ENCODE measurements at places on chromosomes 1 and 21.

DNA sequence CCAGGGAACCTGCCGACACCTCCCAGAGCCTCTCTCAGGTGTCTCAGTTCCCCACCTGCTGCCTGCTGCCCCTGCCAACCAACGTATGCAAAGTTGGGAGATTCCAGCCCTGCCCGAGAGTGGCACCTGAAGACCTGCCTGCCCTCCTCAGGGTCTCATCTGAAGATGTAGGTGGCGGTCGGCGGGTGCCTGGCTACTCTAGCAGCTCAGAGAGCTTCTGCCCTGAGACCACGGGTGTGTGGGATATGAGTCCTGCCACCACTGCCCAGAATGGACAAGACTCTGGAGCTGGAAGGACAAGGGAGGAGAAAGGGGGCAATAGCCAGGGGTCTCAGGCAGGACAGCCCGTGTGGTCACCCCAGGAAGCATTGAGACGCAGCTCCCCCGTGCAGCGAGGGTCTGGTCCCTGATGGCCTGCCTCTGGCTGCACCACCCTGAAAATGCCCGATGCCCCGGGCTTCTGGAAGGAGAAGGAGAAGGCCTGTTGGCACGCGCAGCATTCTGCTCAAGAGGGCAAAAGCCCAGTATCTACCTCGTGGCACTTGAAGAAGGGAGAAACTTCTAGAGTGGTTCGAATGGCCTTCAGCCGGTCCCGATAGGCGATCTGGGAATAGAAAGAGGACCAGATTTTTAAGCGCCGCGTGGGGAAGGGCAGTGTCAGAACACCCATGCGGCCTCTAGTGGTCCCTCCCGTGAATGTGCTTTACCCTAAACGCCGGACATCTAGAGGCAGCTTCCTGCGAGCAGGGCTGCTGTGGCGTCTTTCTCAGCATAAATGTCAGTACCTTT, 88.8 kb downstream of the STUM start:
- no peak for ATAC-seq

DNA sequence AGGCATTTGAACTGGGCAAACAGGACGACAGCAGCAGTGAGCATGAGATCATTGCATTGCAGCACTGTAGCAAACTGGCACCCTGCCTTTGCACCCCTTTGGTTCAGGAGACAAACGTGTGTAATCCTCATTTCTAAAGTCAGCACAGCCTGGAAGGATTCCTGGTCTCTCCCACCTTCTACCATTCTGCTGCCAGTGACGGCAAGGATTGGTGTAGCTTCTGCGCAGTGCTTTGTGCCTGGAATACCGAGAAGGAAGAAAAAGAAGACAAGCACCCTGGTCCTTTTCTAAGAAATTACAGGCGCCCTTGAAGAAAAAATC, 805.3 kb downstream of the USP25 start:
- ATAC-seq: no peak

DNA sequence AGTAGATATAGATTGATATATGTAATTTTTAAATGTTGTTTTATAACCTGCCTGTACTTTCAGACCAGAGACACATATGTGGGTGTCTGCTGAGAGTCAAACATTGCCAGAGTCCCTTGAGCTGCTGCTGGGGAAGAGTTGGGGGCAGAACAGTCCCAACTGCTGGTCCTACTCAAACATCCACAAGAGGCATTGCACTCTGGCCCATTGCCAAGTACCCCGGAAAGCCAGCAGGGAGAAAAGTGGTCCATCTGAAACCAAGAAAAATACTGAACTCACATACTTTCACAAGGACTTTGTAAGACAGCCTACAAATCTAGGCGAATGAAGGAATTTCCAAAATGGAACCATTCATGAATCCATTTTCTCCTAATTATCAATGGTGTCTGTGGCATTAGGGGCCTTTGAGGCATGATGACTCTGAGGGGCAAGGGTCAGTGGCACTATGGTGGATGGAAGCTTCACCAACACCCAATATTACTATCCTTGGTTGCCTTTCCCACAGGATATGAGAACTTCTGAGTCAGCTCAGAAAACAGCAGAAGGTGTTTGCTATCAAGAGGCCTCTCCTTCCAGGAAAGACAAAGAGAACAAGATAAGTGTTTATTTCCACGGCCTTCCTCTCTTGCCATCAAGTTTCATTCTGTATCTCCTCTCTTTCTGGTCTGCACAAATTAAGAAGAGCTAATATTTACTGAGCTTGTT, 7.3 kb upstream of the TBX15 start:
- no peak for ATAC-seq

- ATAC-seq: no peak
Observed at GRCh38 chr1:242146652-242147051, 147.8 kb upstream of the MAP1LC3C start.

DNA sequence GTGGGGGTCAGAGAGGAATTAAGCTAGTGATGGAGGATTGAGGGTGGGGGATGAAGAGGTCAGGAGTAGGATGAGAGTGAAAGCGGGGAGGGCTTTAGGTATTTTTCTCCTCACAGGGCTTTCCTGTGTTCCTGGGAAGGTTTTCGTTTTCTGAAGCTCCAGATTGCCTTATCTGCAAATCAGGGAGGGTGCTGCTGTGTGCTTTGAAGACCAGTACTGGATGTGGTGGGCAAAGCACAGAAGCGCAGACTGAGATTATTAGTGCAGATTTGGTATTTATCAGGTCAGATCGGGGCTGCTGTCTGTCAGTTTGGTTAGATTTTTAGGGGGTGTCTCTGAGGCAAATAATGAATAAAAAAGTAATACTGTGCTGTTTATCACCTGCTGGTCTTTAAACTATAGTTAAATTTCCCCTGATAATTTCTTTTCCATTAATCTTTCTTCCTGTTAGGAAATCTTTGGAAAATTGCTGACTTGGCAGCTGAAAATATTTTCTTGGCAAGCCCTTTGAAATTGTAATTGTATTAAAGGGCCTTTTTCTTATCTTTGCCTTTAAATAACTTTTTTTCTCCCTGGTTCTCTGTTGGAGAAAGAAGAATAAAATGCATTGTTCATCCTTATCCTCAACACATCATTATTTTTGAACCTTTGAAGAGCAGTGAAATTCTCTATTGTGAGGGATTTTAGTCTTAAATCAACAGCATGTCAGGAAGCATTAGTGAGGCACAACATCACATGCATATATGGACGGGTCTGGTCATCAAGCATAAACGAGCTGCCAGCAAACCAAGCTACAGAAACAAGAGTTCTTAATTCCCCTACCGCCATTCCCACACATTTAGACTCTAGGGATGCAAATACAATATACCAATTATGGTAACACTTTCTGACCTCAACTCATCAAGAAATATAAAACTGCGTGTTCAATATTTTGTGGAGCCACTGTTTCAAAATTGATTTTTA, 139.6 kb downstream of the S1PR1 start:
- no peak for ATAC-seq
